ENCODE measurements at places on chromosomes 6 and 20.

DNA sequence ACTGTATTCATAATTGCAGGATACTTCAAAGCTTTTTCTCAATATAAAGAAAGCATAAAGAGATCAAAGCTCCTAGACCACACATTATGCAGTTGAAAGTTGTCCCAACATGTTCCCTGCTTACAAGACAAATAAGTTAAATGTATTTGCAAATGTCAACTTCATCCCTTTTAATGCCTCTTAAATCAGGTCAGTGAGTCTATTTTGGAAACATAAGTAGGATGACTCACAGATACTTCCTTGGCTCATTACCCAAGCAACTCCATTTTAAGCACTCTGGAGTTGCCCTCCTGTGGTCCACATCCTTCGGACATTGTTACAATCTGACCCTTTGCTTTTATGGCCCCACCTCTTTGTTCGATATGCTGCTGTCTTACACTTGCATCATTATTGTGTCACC lies 162.0 kb downstream of the FAXC start:
- DNase-seq = no peak

GRCh38 chr6:6758915-6759654 lies 170.6 kb downstream of the LY86 start:
- DNase-seq = no peak

DNA sequence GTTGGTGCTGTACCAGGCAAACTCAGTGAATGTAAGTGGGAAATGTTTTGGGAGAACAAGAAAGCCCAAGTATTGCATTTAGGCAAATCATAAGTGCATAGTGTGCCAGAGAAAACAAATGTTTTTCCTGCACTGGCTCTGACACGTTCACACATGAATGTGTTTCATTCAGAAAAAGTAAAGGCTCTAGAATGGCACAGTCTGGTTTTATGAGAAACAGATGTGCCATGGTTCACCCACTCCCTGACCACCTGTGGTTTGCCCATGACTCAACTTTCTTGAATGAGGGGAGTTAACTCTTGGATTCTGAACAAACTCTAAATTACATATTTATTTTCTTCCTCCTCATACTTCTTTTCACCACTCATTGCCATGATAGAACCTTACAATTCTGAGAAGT lies 126.9 kb downstream of the KCNQ5 start:
- no peak for DNase-seq

DNA sequence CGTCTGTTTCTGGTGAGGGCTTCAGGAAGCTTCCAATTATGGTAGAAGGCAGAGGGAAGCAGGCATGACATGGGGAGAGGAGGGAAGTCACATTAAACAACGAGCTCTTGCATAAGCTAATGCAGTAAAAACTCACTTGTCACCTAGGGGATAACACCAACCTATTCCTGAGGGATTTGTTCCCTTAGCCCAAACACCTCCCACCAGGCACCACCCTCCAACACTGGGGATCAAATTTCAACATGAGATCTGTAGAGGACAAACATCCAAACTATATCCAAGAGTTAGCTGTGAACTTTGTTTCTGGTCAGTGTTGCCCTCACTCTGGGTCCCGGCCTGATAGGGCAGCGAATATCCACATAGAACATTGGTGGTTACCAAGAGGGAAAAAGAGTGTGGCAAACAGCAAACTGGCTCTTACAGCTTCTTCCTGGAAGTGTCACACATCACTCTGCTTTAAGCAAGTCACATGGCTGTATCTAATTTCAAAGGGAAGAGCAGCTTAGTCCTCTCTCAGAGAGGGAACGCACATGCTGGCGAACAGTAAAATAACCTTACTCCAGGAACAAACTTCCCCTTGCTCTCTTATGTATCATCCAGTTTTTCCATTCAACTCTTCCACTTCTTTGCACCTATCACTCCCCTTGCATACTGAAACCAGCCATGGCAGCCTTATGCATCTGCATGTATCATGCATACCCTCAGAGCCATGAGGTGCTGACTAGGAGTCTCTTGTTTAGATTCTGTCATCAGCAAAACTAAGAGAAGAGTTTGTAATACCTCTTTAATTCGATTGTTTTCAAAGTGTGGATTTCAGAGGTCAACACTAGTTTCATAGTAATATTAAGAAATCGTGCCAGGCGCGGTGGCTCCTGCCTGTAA lies 4.8 kb upstream of the MOCS1 start:
- no peak for DNase-seq

GRCh38 chr6:161406646-161407045 lies 132.8 kb upstream of the AGPAT4 start:
- DNase-seq = no peak

DNA sequence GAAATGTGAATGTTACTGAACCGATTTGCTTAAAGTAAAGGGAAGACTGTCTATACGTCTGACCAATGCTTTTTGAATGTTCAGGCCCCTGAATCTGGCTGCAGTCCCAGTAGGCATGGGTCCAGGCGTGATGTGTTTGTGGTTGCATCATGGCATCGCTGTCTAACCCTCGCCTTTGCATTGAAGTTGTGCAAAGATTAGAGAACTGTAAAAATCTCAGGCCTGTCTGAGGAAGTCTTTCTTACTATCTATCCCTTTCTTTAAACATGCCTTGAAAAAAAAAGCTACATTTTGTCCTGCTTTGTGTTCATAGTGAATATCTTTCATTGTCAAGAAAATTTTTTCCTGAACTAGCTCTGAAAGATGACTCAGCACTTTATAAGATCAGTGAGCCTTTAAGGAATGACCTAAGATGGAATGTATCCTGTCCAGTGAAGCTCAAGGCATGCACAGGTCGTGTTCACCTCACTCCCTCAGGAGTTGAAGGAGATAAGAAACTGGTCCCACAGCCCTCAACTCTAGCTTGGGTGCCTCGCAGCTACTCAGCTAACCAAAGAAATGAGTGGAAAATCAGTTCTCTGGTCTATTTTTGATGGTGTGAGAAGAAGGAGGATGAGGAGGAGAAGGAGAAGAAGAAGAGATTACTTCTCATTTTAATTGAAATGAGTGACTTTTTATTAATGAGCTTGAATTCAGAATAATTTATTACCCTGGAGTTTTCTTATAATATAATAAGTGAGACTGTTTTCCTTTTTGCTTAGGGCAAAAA lies 48.6 kb downstream of the TPD52L1 start:
- DNase-seq = no peak

- DNase-seq = no peak
Measured at GRCh38 chr6:132131758-132132157, 180.6 kb upstream of the CCN2 start.

GRCh38 chr20:47762699-47763268 lies 22.5 kb downstream of the SULF2 start:
- no peak for DNase-seq

DNA sequence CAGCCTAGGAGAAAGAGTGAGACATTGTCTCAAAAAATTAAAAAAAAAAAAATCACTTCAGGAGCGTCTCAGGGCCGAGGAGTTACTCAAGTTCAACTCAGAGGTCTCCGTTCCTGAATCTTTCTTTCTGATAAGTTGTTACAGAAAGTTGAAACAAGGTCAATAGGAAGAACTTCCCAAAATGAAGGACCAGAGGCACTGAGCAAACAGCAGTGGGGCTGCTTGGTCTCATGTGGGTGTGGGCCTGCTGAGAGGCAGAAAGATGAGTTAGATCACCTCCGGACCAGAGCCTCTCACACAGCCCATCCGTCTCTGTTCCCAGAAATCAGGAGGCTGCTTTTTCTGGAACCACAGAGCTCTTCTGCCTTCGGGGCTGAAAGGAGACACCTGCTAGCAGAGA lies 12.4 kb downstream of the MDGA1 start:
- DNase-seq = no peak

DNA sequence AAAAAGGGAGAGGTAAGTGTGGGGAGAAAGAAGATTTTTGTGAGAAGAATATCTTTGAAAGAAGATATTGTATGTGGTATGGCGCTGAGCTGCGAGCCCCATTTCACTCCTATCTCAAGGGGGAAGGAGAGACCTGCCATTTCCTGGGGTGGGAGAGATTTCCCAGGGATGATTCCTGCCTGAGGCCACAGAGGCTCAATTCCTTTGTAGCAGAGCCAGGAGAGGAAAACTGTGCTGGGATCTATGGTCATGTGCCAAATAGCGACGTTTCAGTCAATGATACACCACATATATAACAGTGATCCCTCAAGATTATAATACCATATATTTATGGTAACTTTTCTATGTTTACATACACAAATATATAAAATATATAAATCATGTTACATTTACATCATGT lies 28.9 kb downstream of the TCF21 start:
- DNase-seq = no peak

- no peak for DNase-seq
Measured at GRCh38 chr6:53280207-53280606, 68.5 kb downstream of the ELOVL5 start.

GRCh38 chr6:132907914-132908313 lies 93.5 kb downstream of the RPS12 start:
- DNase-seq = no peak

- no peak for DNase-seq
Measured at GRCh38 chr6:116568821-116569755, 2.2 kb upstream of the RWDD1 start.

DNA sequence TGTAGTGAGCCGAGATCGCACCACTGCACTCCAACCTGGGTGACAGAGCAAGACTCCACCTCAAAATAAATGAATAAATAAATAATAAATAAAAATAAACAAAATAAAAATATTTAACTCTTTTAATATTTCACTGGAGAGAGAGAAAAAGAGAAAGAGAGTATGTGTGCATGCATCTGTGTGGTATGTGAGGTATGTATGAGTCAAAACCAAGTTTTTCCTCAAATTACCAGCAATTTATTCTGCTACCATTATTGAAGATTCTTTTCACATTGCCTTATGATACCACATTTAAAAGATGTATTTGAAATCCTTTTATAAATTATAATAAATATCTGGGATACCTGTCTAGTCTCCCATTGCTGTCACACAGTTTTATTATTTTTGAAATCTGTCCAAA lies 122.1 kb downstream of the CD164 start:
- DNase-seq = no peak

- DNase-seq = no peak
Measured at GRCh38 chr20:37218441-37218840, 39.1 kb upstream of the MROH8 start.

DNA sequence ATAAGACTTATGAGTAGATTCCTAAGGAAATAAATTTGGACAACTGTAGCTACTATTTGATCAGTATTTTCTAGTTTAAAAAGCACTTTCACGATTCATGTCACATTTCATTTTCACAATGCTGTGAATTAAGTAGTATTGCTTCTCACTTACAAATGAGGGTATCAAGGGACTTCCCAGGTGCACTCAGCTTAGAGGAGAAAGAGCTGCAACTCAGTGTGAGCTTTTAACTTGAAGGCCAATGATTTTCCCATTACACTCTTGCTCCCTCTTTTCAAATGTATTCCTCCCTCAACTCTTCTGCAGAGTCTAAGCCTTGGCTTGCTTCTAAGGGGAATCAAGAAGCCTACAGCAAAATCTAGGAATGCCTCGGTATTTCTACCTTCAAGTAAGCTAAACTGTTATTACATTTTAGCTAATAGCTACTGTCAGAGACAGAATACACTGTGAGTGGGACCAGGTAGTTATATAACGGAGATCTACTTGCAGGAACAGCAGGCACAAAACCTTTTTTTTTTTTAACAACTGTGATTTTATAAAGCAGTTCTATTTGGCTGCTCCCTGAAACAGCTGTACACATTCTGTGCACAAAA lies 339.0 kb downstream of the SYNE1 start:
- no peak for DNase-seq

GRCh38 chr6:32922083-32922482 lies 18.7 kb downstream of the HLA-DMB start:
- DNase-seq = no peak

- no peak for DNase-seq
Measured at GRCh38 chr20:427401-427800, 19.3 kb downstream of the RBCK1 start.

DNA sequence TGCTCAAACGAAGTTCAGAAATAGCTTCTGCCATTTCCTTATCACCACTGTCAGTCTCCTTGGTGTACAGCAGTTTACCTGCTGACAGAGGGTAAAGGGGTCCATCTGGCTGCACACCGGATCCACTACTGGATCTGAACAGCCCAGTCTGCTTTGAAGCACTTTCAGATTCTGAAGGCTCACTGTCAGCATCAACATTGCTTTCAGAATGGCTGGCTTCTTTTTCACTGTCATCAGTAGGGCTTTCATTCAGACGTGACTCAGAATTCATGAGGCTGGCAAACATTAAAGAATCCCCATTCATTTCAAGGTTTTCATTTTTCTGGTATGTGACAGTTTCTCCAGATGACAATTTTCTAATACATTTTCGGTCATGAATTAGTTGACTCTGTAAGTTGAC lies 21.0 kb upstream of the PNISR start:
- no peak for DNase-seq

DNA sequence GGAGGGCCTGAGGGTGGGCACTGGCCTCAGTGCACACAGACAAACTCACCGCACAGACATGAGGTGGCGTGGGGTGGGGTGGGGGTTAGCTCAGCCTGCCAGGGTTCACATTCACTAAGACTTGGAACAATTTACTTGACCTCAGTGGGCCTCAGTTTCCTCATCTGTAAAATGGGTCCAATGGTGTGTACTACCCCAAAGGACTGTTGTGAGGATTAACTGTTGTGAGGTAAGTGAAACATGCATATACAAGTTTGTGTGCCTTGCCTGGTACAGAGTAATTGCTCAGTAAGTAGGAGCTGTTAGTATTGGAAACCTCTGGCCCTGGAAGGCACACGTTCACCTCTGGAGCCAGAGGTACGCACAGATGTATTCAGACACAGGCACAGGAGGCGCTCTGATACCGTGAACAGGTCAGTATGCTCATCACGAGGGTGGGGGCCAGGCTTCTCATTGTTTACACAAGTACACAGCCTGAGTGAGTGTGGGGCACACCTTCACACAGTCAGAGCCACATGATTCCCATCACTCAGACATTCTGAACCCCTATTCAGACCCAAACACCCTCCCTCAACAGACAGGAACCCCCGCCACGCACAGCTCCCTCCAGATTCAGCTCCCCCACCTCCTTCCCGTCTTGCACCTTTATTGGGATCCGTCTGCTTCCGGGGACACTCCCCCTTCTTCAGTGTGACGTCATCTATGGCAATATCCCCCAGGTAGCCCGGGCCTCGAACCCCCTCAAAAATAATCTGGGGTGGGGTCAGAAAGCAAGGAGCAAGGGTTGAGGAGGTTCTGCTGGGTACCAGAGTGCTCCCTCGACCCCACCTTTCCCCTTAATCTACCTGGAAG lies 59.9 kb downstream of the MDGA1 start:
- DNase-seq = no peak

DNA sequence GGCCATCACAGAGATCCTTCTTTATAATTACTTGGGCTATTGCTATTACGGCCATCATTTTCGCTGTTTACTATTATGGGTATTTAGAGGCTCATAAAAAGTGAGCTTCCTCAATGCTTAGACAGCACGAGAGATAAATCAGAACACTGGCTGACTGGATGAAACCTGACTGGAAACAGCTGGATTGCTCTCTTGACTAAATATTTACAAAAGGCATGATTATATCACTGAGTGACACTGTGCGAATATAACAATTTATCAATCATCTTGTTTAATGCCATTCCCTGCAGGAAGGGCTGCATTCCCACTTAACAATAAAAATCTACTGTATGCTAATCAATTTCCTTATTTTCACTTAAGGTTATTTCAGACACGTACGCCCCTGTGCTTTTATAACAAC lies 260.1 kb upstream of the ARID1B start:
- no peak for DNase-seq

- DNase-seq = no peak
Measured at GRCh38 chr6:168524571-168525001, 83.6 kb downstream of the SMOC2 start.

Measured in effector memory CD8-positive, alpha-beta T cell (primary cell).